RPMI8226 (cell line): ENCODE measurements at places on chromosomes 11 and 22.

DNA sequence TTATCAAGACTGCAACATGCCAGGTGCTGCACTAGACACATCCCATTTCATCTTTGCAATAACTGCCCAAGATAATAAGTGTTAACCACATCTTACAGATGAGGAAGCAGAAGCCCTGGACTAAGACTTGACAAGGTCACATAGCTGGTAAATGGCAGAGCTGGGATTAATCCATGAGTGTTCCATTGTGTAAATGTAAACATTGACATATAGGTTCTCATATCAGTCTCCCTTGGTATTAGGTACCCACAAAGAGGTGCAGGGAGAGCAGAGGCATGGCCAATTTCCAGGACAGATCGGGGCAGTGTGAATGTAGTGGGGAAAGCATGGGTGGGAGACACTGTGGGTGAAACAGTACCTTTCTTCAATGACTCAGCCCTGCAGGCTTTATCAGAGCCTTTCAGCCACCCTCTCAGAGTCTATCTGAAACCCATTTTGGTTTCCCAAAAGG, 17.9 kb downstream of the MICAL2 start:
- DNase-seq: no peak

DNA sequence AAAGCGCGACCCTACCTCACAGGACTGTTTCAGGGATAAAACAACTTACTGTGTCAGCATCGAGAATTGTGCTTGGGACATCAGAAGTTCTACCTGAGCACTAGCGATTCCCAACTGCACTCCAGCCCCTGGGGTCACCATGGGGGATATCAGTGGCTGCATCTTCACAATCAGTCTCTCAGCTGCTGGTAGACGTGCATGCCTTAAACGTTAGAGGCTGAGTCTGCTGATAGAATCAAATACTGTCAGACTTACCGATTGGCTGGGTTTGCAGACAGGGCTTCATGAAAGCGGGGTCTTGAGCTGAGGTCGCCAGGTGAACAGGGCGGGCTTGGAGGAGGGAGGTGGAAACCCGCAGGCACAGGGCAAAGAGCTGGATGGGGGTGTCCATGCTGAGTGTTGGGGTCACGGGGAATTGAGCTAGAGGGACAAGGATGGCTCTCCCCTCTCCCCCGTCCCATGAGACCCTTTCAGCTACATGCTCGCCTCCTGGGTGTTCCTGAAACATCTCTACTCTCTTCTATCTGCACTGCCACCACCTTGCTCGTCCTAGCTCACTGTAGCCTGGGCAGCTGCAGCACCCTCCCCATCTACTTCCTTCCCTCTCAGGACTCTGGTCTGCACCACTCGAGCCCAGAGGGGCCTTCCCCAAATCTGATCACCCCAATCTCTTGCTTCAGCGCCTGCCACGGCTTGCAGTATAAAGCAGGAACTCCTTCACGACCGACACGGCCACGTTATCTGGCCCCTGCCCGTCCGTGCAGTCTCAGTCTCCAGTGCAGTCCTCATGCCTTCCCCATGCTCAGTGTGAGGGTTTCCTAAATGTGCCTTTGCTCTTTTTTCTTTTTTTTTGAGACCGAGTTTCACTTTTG, 43.5 kb downstream of the ST14 start:
- no peak for DNase-seq

DNA sequence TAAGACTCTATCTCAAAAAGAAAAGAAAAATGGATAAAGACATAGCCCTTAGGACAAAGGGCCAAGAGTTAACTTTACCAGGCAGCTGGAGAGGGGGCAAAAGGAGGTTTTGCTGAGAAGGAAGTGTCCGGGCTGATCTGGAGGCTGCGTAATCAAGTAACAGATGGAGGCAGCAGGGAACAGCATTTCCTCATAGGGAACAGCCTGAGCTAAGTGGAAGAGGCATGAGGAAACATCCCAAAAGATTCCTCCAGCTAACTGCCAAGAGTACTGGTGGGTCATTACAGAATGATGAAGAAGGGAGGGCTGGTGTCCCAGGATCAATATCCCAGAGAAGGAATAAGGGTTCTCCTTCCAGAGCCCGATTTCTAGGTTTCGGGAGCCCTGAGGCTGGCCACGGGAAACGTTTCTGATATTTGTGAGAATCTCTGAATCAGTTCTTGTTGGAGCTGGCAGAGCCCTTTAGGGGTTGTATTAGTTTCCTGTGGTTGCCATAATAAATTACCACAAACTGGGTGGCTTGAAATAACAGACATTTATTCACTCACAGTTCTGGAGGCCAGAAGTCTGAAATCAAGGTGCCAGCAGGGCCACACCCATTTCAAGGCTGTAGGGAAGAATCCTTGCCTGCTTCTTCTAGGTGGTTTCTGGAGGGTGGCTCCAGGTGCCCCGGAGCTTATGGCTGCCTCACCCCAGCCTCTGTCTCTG, 21.2 kb downstream of the LIF start:
- no peak for DNase-seq

- no peak for DNase-seq
Observed at GRCh38 chr11:93468290-93468689, 74.9 kb downstream of the SMCO4 start.

DNA sequence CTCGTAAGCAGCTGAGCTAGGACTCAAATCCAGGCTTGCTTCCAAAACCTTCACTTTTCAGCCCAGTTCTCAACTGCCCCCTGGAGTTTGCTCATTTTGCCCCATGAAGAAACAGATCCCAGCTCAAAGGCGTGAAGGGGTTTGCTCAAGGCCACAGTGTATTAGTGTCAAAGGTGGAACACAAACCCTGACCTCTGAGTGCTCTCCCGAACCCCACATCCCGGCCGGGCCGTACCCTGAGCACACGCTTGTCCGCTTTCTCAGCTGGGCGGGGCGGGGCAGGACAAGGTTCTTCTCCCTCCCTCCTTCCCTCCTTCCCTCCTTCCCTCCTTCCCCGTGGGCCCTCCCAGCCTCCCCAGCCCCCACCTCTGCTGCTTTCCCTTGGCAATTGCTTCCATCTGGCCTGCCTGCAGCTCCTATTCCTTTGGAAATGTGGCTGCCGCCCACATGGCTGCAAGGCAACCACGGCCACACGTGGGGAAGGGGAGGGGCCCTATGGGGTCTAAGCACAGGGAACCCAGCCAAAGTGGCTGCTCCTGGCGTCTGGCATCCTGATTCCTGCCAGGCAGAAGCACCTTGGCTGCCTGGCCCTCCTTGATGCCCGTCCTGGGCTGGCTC, 4.1 kb downstream of the ST3GAL4 start:
- DNase-seq: no peak

GRCh38 chr22:47457021-47457420, 694.6 kb downstream of the TBC1D22A start:
- DNase-seq: no peak

DNA sequence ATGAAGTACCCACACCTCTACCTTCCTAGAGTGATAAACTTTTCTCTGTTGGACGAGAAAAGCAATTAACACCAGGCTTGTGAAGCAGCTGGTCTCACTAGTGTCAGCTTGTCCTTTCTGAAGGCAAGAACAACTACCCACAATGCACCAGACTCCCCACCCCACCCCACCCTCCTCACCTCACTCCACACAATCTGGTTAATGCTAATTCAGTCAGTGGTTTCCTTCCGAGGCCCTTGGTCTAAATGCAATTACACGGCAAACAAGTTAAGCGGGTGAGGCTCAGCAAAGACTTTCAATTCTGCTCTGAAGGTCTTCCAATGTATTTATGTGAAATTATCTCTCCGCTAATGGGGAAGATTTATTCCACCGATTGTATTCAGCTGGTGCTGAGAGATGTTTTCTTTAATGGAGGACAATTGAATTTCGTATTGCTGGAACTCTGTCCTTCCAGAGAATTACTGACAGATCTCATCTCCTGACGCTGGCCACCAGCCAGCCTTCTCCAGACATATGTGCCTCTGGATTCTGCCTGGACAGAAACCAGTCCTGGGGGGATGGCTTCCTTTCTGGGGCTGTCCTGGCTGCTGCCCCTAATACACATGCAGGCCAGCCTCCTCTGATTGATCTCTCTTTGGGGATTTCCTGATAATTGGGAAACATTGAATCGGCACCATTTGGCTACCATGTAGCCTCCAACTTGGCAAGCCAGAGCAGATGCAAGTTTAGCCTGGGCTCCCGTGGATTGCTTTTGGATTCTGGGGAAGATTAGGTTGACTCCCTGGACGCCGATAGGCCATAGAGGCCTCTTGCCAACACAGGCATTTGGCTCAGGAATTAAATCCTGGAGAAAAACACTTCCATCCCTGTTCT, 165.8 kb upstream of the NARS2 start:
- DNase-seq: no peak

- DNase-seq: peak; percentile 88
Observed at GRCh38 chr22:38843201-38843656, 599 bp downstream of the NPTXR start.

DNA sequence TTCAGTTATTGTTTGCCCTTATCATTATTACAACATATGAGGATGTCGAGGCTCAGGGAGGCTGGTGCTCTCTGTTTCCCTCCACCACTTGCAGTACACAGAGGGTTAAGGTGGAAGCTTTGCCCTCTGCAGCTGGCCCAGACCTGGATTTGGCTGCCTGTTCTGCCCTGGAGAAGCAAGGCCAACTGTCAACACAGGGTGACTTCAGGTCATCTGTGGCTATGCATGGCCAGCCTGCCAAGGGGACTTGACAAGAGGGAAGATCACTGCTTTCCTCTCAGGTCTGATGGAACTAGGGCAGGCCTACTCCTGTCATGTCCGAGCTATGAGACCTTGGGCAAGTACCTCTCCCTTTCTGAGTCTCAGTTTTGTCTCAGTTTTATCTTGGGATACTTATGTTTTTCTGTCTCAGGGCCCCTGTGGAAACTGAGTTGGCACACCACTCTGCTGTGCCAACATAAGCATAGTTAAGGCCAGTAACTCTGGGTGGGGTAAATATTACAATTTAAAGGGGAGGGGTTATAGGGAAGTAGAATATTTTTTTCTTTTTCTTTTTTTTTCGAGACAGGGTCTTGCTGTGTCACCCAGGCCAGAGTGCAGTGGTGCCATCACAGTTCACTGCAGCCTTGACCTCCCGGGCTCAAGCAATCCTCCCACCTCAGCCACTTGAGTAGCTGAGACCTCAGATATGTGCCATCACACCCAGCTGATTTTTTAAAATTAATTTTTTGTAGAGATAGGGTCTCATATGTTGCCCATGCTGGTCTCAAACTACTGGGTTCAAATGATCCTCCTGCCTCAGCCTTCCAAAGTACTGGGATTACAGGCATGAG, 2.4 kb upstream of the THRSP start:
- no peak for DNase-seq

DNA sequence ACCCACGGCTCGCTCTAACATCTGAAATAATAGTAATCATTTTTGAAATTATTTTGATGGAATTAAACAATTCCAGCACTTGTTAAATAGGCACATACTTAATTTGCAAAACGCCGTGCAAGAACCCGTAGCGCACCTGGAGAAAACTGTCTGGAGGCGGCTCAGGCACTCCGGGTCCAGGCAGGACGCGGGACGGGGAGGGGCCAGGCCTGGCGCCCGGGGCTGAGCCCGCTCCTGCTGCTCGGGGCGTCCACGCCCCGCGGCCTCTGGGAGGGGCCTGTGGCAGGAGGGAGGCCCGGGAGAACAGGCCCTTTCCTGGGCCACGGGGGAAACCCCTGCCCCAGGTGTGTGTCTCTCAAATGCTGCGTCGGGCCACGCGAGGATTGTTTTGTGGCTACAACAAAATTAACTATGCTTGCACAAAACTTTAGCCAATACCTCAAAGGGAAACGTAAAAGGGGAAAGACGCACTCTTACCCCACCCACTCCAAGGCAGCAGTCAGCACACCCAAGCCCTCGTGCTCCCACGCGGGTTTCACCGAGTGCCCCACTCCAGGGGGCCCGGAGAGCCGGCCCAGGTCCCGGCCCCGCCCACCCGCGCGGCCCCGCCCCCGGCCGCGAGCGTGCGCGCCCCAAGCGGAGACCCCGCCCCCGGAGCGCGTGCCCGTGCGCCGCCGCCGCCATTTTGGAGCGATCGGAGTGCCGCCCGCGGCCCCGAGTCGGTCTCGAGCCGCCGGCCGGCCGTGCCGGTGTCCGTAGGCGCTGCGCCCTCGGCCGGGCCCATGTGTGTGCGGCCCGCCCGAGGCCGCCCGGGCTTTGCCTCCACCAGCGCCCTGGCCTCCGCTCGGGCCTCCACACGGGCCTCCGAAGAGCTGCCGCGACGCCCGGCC, at the start of gene PPP6R2:
Gene PPP6R2 (plus strand): TSS at position 677 of the 890 bp plus-strand sequence. CDS start 50,582 bp downstream, outside the sequence.
- peak; percentile 88 for DNase-seq

GRCh38 chr11:119580751-119581150, 148.2 kb downstream of the NECTIN1 start:
- no peak for DNase-seq
